Stimulated activated CD8-positive, alpha-beta memory T cell treated with anti-CD3 and anti-CD28 coated beads, Interleukin-4, amount 100 ng/mL, for 4 hours (primary cell): ENCODE measurements at places on chromosomes 11 and 22.
A peak's percentile ranks its signal among the peaks of the same experiment; 100 is the strongest.

DNA sequence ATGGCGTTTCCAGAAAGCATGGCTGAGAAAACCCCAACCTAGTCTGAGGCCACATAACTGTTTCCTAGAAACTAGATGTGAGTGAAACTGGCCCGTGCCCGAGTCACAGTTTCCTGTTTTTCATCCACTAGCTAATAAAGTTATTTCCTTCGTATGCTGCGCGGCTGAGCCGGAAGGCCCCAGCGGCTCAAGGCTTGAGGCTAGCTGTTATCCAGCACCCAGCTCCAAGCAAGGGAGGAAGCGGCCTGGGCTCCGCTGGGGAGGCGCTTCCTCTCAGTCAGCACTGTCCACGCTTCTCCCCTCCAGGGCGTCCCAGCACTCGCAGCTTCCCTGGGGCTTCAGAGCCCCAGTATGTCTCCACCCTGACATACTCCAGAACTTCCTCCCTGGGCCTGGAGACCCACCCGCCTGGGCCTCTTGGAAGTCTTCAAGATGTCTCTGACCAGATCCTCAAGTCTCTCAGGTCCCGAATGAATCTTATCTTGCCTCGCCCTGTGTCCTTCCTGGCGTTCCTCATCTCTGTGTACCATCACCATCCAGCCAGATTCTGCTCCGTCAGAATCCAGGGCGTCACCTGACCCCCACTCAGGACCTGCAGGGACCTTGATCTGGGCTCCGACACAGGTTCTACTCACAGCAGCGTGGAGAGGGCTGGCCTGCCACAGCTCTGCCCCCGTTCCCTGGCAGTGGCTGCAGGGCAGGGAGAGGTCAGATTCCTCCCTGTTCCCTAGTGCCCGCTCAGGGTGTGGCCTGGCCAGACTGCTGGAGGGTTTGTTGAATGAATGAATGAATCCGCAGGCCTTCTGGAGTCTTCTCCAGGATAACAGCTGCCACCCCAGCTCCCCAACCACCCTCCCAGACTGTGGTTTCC lies 81.9 kb downstream of the LRRC32 start:
- DNase-seq: no peak

- DNase-seq: peak; percentile 97
These were observed 561 bp upstream of the PCF11 start for GRCh38 chr11:83156144-83156995.

GRCh38 chr22:41587347-41587723 lies 2.3 kb downstream of the PMM1 start:
- no peak for DNase-seq

- no peak for DNase-seq
These were observed 11.6 kb downstream of the PRR33 start for GRCh38 chr11:1879941-1880720.

GRCh38 chr22:37734964-37735451 lies 38.2 kb downstream of the TRIOBP start:
- no peak for DNase-seq

GRCh38 chr11:68843703-68844312 lies 2.1 kb upstream of the CPT1A start:
- no peak for DNase-seq

DNA sequence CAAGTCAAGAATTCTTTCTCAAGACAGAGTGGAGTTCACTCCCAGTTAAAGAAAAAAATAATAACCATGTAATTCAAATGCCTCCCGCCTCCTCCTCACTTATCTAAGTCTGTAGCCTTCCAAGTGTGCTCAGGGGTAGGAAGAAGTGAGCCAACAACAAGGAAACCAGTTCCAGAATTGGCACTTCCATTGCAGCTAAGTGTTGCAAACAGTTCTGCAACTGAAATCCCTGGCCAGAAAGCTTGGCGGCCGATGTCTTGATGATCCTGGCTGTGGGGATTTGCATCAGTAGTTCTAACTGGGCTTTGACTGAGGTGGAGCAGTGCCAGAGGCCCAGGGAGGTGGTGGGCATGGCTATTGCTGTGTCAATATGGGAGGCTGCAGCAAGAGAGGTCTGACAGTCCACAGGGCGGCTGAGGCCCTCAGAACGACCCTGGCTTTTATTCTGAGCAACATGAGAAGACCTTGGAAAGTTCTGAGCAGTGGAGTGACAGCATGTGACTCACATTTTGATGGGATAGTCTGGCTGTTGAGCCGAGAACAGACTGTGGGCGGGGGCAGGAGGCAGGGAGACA lies 19.2 kb downstream of the DHCR7 start:
- no peak for DNase-seq

DNA sequence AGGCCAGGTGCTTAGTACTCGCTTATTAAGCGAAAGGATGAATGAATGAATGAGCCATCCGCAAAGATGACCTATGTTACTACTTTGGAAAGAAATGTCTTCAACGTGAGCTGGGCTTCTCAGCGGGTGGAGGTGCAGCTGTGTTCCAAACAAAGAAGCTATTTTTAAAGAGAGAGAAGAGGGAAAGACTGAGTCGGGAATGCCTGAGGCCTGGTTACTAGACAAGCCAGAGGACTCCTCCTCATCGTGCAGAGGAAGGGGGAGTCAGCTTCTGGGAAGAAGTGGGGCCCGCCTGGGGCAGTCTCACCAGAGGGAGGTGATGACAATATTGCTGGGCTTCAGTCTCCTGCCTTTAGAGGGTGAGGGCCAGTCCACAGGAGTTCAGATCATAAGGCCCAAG lies 30.4 kb upstream of the CD5 start:
- DNase-seq: no peak

DNA sequence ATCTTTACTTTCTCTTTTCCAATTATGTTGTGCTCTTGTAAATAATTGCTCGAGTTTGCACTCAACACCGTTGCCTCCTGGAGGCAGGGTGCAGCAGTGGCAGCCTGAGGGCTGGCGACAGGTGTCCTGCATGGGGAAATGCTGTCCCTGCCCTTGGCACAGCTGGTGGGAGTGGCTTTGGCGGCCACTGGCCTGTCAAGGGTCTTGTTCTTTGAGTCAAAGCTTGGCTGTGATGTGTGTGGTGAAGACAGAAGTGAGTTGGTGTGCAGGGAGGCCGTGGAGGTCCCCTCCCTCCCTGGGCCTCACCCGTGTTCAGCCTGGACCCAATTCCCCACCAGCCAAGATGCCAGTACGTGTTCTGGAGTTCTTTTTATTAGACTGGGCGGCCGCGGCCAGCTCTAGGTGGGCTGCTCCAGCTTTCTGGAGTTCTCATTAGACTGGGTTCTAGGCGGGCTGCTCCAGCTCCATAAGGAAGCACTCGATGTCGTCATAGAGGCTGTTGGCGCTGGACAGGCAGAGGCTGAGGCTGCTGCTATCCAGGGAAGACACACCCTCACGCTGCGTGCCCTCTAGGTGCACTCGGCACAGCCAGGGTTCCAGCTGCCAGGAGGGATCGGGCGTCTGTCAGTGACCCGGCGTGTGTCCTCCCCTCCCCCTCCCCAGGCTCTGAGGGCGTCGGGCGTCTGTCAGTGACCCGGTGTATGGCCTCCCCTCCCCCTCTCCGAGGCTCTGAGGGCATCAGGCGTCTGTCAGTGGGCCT lies 3.4 kb downstream of the IRF7 start:
- no peak for DNase-seq

DNA sequence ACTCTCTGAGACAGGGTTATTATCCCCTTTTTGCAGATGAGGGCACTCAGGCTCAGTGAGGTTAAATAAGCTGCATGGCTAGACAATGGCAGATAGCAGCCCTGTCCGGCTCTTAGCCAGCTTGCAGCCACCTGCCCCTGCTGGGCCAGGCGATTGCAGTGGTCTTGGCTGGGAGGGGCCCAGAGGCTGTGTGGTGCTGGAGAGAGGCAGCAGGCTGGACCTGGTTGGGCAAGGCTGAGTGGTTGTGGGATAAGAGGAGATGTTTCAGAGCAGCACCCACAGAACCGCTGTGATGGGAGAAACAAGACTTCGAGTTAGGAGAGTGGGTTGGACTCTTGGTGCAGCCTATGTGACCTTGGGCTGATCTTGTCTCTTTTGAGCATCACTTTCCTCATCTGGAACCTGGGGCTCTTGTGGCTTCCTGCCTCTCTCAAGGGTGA lies 25.5 kb downstream of the PTPRJ start:
- no peak for DNase-seq

DNA sequence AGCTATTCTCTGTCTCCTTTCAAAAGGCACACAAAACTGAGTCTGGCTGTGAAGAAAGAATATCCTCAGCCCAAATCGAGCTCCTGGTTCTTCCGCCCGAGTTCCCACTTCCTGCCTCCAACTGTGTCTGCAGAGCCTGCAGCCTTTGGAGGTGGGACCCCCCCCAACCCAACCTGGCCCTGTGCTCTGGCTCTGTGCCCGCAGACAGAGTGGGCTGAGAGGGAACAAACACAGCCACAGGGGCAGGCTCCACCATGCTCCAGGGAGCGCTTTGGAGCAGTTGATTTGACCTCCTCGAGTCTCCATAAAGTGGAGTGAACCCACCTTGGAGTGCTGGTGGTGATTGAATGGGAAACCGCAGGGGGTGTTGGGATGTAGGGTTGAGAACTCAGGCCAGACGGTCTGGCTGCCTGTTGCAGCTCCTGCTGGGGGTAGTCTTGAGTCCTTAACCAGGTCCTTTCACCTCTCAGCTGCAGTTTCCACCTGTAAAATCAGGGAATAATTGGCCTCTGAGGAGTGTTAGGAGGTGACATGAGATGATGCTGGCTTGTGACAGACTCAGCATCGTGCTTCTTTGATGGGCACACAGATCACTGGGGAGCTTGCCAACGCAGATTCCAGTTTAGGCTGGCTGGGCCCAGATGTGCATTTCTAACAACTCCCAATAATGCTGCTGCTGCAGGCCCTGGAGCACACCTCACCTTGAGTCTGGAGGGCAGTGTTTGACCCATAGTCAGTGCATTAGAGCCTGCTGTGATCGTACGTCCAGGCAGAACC lies 11.4 kb downstream of the DAGLA start:
- no peak for DNase-seq

DNA sequence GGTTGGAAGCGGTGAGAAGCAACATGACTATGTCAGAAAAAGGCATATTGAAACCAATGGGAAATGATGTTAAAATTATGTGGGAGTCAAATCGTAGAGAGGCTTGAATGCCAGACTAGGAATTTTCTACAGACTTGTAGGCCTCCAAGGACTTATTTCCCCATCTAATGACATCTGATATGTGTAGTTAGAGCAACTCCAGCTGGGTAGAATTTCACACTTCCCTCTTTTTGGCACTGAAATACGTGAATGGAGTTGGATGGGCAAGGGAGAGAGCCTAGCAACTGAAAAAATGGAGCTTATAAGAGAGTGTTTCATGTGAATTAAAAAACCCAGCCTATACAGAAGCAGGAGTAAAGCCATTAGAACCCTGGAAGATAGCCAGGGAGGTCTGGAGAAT lies 304.2 kb downstream of the INSC start:
- no peak for DNase-seq

DNA sequence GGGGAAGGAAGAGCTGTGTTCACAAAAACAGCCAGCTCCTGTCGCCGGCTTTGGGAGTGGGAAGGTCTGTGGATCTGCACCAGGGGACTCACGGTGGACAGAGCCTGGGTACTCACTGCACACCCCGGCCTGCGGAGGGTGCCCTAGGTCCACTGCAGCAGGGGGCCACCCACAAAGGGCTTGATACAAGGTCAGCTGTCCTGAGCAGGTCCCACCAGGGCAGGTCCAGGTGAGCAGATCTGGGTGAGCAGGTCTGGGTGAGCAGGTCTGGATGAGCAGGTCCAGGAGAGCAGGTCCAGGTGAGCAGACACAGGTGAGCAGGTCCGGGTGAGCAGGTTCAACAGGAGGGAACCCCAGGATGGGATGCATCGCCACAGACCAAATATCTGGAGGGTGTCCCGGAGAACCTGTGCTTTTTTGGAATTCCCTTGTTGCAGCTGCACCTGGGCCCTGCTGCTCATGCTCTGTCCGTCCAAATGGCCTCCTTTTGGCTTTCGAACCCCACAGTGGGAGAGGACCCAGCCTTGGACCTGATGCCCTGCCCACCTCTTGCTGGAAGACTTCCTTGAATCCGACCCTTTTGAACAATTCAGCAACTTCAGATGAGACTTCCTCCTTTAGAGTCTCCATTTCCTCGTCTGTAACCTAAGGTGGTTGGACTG lies 485.3 kb downstream of the TBC1D22A start:
- no peak for DNase-seq

DNA sequence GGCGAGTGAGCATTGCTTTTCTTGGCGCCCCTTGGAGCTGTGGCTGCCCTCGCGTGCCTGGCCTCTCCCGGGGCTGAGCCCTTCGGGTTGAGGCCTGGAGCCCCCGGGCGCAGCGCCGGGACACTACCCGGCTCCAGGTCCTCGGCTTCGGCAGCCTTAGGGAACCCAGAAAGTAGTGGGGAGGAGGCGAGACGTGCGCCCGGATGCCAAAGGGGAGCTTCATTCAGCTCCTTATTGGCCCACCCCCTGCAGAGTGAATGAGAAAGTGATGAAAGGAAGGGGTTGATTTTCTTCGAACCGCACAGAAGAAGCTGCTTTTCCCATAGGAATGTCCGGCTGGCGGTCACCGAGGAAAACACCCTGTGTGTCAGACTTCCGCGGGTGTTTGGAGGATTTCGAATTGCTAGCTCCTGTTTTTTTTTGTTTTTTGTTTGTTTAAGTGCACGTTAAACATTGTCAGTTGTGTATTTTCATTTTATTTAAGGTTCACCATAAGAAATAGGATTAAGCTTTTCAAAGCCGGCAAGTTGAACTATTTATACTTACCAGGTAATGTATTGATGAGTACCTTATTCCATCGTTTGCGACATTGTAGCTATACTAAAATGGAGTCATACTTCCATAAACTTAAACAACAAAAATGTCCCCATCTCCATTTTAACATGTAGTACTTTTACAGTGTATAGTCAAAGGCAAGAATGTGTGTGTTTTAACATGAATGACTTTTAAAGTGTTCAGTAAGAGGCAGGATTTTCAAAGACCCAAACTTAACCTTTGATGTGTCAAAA lies 841 bp upstream of the EIF4G2 start:
- DNase-seq: no peak

DNA sequence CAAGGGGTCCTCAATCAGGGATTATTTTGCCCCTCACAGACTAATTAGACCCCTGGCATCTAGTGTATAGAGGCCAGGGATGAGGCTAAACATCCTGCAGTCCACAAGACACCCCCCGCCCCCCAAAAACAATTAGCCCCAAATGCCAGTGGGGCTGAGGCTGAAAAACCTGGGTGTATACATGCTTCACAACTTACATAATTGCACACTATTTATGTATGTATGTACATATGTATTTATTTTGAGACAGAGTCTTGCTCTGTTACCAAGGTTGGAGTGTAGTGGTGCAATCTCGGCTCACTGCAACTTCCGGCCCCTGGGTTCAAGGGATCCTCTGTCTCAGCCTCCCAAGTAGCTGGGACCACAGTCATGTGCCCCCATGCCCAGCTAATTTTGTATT lies 28.8 kb upstream of the SHANK2 start:
- no peak for DNase-seq

GRCh38 chr11:73507086-73507485 lies 90.8 kb downstream of the FAM168A start:
- no peak for DNase-seq

DNA sequence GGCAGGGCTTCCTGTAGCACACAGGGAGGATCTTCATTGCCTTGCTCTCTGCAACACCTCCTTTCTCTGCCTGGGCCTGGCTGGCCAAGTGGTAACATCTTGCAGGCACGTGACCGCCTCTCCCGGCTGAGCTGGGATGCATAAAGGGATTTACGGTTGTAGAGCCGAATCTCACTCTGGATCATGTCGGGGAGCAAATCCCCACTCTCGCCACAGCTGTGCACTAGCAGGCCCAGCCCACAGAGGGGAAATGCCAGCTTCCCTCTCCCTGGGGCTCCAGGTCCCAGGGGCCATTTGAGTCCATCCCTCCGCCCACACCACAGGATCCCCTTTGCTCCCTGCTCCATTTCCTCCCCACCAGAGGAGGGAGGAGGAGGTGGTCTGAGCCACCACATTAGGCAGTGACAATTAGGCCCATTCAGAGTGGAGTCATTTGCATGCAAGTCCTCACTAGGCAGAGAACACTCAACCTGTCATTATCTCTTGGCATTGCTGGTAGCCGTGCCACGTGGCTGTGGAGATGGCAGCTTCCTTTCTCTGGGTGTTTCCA lies 196.7 kb downstream of the DSCAML1 start:
- DNase-seq: no peak
